ENCODE measurements at places on chromosomes 6 and 20.

DNA sequence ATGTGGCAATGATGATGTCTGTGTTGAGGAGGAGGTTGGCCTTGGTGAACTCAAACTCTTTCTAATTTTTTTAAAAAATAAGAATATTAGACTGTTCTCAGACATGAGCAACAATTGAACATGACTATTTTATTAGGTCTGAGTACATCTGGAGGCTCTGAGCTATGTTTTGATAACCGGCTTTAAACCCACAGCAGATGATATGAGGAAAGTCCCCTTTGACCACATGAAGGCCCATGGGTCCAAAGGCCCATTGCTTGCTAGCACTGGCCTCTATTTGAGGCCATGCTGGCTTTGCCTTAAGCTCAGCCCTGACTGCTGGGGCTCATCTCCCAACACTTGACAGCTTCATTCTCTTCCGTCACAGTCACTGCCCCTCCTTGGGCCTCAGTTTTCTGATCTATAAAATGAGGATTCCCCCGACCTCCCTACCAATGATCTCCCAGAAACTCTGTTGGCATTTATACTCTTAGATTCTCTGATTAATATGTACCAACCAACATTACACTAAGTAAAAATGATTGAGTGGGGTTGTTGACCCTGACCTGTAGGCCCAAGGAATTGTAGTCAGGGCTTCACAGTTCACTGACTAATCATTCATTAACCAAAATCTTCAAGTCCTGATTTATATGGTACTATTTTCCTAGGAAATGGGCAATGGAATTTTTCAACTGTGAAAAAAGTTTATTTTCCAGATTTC lies 23.9 kb upstream of the TINAG start:
- DNase-seq: no peak

- no peak for DNase-seq
Measured at GRCh38 chr6:43758617-43759050, 11.4 kb upstream of the VEGFA start.

DNA sequence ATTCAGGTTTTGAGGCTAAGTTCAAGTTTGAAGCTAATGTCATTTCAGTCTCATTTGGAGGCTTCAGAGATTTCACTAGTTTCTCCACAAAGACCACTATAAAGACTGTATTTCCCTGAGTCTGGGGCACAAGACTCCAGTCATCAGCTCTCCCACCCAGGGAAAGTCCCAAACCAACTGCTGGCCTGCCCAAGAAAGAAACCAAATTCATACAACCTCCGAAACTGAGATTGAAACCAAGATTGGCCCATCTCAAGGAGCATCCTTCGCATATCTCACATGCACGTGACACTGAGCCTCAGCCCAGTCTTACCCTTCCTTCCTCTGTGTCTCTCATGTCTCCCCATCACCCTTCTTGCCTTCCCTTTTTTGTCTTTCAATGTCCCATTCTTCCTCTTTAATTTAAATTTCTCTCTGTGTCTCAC lies 3.5 kb upstream of the LTA start:
- no peak for DNase-seq

GRCh38 chr20:34622821-34623451 lies 54.0 kb downstream of the PIGU start:
- no peak for DNase-seq

GRCh38 chr6:12968290-12968689 lies 251.7 kb downstream of the PHACTR1 start:
- DNase-seq: no peak

DNA sequence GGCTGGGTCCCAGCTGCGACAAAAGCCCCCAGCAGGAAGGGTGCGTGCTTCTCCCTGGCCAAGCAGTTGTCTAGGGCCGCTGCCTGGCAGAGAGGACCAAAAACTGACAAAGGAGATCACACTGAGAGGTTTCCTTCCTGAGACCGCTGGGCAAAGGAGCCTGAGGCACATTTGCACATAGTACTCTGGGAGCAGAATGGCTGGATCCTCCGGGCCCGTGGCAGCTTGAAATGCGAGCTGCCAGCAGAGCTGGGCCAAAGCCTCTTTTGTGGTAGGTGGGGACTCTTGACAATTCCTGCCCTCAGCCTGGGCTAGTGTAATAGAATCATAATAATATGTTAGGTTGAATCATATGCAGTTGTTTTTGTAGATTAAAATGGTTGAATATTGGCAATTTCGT lies 33.1 kb upstream of the RNF8 start:
- no peak for DNase-seq

- no peak for DNase-seq
Measured at GRCh38 chr6:105740946-105741645, 338.2 kb upstream of the PREP start.

GRCh38 chr6:88220493-88220892 lies 54.3 kb upstream of the CNR1 start:
- no peak for DNase-seq

GRCh38 chr6:71033171-71033570 lies 76.3 kb upstream of the B3GAT2 start:
- no peak for DNase-seq

DNA sequence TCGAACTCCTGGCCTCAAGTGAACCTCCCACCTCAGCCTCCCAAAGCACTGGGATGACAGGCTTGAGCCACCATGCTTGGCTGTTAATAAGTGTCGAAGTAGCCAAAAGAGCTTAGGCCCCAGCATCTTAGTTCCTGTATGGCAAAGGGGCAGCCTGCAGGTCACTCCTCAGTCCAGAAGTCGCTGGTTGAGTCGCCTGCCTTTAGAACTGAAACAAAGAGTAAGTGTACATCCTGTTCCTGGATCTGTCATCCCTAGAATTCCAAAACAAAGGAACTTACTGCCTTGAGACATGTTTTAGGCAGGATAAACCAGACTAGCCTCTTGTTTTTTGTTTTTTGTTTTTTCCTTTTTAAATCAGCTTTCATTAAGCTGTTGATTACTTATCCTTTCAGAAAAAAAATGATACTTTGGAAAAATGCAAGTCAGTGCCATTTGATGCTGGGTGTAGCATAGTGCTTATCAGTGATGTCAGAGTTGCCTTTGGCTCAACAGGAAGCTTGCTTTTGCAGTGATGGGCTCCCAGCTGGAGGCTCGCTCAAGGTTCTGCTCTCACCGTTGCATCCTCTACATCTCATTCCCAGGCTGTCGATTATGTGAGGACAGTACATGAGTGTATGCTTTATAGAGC lies 9.0 kb downstream of the ACTR5 start:
- no peak for DNase-seq

DNA sequence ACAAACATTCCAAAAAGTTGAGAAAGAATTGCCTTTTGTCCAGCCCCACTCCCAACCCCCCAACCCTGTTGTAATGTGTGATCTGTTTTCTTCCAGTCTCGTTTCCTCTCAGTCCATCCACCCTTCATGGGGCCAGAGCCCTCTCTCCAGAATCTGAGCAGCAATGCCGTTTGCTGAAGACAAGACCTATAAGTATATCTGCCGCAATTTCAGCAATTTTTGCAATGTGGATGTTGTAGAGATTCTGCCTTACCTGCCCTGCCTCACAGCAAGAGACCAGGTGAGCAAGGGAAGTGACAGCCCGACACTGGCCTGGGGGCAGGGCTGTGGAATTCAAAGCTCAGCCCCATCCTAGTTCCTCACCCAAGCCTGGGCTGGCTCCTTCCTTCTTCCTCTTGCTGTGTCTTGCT lies 7.8 kb downstream of the MAVS start:
- no peak for DNase-seq

- no peak for DNase-seq
Measured at GRCh38 chr6:70651326-70651905, 16.3 kb upstream of the SMAP1 start.

DNA sequence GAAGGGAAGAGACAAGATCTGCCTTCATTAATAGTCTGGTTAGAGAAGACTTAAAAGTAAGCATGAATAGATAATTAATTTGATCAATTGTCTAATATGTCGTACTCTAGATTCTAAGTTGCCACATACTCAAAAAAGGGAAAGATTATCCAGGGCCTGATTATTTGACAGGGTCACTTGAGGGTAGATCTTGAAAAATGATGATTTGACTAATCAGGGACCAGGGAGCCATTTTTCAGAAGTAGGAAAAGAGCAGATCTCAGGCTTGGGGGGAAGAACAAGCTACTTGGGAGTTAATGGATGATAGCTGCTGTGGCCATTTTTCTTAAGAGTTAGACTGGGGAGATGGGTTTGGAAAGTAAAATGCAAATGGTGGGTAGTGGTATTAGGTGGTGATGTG lies 21.0 kb downstream of the ABCF1 start:
- DNase-seq: no peak

GRCh38 chr6:139475241-139475640 lies 100.8 kb upstream of the CITED2 start:
- DNase-seq: no peak

DNA sequence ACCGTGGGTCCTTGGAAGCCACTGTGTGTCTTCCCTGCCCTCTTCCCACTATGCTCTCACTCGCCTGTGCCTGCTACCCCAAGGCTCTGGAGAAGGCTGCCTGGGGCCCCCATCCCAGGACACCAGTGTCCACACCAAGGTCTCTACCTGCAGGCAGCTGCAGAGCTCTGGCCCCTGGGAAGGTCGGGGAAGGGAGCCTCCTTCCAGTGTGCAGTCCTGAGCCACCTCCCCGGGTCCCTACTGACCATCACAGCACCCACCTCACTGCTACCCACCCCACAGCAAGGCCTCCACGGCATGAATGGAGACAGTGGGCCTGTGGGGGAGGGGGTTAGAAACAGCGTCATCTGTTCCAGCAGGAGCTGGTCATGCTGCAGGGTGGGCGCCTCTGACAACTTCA lies 35.6 kb downstream of the RBM38 start:
- DNase-seq: no peak

GRCh38 chr6:186340-186965 lies 105.8 kb upstream of the DUSP22 start:
- DNase-seq: no peak

DNA sequence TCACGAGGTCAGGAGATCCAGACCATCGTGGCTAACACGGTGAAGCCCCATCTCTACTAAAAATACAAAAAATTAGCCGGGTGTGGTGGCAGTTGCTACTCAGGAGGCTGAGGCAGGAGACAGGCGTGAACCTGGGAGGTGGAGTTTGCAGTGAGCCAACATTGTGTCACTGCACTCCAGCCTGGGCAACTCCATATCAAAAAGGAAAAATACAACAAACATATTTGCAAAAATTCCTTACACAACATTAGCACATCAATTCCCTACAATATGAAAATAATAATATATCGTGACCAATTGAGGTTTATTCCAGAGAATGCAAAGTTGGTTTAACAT lies 38.8 kb upstream of the PLEKHG1 start:
- DNase-seq: no peak
